ENCODE measurements at places on chromosomes 5 and 9.

- no peak for DNase-seq
Observed at GRCh38 chr5:78627175-78627574, 21.4 kb downstream of the LHFPL2 start.

DNA sequence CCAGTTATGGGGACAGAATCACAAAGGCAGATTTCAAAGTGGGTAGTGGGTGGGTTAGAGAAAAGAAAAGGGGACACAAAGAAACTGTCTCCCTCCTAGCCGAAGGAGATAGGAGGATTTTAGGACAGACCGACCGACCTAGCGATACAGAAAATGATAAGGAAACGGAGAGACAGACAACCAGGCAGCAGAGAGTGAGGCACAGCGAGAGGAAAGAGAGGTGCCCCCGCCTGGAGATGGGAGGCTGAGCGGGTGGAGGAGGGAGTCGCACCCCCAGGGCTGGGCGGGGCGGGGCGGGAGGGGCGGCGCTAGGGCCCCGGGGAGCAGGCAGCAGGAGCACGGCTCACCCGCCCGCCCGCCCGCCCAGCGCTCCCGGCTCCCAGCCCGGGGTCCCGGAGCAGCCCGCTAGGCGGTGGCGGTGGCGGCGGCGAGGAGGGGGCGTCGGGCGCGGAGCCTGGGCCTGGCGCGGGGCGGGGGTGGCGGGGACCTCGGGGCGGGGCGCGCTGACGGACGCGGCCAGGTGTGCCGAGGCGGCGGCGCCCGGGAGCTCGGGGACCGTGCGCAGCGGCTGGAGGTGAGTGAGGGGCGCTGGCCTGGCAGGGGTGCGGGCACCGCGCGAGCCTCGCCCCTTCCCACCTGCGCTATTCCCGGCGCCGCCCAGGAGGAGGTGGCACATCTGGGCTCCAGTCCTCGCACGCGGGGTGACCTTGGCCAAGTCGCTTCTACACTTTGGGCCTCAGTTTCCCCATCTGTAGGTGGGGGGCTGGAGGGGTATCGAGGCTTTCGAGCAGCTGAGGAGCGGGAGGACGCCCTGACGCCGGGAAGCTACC lies 15.9 kb upstream of the SYNPO start:
- DNase-seq, result no peak

- DNase-seq, result no peak
Observed at GRCh38 chr9:127734247-127734746, 797 bp downstream of the TOR2A start.

DNA sequence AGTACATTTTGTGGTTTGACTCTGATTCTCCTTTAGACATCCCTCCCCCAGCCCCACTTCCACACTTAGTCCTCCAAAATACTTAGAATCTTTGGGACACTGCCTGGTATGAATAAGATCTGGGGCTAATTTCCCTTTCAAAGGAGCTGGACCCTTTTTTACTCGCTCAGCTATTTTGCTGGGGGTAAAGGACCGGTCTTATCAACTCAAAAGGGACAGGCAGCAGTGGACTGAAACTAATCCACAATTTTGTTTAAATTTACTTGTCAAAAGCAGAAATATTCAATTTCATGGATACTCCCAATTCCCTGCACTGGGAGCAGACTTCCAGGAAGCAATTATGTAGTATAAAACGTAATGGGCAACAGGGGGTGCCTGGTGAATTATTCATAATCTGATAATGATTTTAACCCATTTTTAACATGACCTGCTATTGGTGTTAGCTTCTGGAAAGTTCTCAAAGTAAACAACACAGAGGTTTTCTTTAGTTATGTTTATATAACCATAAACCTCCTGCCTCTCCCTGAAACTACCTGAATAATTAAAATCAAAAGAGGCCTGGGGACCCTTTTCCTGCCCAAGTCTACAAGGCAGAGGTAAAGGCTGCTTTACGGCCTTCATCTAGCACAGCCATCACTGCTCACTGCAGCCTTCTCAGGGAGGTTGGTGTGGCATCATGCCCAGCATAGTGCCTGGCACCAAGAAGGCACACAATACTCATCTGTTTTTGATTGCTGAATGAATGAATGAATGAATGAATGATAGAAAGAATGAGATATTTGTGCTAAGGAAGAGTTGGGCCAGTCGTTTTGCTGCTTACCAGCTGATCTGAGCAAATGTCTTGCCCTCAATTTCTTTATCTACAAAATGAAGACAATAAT lies 44.2 kb upstream of the GNPDA1 start:
- DNase-seq, result no peak

GRCh38 chr5:98804066-98804465 lies 30.6 kb downstream of the RGMB start:
- DNase-seq, result no peak

DNA sequence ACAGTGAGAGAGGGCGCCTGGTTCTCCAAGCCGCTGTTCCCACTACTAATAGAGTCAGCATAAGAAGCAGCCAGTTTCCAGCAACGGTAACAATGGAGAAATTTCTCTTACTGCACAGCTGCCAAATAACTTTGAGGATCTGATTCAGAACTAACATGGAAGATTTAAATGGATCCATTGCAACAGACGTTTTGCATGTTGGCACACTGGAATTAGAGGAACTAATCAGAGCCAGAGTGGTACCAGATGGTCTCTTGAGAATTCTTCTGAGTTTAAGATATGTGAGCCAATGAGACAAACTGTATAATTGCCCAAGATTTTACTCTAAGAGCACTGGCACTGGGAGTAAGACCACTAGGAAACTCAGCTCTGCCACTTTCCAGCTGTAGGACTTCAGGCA lies 186.5 kb downstream of the EFNA5 start:
- DNase-seq, result no peak

DNA sequence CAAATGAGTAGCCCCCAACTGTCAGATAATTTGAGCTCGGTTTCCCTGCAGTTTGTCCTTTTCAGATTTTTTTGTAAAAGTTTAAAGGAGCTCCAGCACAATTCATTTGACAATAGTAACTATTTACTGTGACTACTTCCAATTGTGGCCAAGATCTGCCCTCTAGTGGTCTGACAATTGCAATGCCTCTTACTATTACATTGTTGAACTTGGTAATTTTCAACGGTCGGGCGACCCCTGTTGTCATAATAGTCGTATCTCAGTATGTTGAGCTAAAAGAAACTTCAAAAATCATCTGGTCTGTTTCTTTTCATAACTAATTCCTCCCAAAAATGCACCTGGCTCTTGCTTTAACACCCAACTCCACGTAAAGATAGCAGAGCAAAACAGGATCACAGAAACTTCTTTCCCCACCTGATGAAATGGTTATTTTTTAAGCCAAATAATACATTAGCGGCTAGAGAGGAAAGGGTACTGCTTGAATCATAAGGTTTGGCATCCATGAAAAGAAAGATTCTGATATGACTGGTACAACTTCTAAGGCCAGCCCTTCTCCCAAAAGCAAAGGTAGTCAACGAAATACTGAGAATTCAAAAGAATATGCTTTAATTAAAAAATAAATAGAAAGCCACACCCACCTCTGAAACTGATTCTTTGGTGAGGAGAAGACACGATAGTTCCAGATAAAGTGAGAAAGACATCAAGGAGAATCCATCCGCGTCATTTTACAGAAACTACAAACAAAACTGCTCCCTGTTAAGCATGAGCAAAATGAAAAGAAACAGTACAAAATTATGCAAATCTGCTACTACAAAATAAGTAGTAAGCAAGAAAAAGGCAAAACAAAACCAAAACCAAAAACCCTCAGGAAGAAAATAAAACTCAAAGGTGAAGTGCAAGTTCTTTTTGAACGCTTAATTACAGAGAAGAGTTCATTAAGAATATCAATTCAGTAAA lies 76.9 kb upstream of the HTR4 start:
- DNase-seq, result peak; percentile 29

- no peak for DNase-seq
Observed at GRCh38 chr9:5897851-5898250, 7.2 kb downstream of the MLANA start.

DNA sequence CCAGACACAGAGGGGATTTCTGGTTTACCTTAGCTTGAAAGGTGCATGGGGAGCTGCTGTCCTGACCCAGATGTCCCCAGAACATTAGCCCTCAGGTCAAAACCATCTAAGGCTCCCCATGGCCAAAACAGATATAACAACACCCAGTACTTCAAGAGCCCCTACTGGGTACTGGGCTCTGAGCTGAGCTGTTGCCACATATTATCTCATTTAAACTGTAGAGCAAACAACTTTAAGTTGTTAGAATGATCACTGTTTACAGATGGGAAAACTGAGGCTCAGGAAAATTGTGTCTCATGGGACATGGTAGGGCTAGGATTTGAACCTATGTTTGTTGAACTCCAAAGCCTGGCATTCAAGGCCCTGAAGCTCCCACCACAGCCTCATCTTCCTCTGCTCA lies 20.6 kb upstream of the SLC25A51 start:
- DNase-seq, result no peak

- no peak for DNase-seq
Observed at GRCh38 chr9:15482146-15482545, 28.6 kb downstream of the PSIP1 start.

GRCh38 chr5:180602481-180603075 lies 11.3 kb upstream of the SCGB3A1 start:
- no peak for DNase-seq

DNA sequence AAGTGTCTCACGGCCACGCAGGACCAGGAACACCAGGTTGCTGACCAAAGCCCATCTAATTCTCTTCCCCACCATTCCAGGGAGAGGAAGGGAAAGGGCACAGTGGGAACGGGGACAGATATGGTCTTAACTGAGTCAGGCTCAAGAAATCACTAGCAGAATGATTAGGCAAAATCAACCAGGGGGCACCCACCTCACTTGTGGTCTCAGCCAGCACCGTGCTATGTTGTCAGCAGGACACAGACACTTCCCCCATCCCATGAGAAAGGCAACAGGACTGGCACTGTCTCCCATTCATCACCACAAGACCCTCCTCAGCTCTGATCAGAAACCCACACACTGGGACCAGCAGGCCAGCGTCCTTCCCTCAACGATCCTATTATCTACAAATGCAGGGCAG lies 2.9 kb downstream of the BICD2 start:
- no peak for DNase-seq

DNA sequence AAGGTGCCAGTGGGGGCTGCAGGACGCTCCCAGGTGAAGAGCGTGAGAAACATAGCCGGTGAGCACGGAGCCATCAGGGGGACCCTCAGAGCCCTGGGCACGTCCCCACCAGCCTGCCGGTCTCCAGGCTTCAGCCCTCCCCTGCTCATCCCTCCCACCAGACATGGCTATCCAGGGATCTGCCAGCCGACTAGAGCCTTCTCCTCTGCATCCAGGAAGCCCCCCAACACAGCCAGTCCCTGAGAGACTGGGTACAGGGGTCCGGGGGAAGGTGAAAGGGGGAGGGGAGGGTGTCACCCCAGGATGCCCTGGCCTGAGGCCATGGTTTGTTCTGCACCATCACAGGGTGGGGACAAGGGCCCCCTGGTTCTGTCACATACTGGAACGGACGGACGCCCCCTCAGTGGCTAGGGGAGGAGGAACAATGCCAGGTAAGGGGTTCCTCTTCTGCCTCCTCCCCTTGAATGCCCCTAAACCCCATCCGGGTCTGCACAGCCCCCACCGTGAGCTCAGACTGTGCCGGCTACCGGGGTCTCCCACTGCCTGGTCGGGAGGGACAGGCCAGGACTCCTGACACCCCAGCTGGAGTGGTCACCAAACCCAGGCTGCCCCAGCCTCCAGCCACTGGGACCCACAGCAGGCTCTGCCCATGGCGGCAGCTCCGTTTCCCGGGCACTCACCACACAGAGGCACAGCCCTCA lies 34.3 kb downstream of the NACC2 start:
- no peak for DNase-seq

DNA sequence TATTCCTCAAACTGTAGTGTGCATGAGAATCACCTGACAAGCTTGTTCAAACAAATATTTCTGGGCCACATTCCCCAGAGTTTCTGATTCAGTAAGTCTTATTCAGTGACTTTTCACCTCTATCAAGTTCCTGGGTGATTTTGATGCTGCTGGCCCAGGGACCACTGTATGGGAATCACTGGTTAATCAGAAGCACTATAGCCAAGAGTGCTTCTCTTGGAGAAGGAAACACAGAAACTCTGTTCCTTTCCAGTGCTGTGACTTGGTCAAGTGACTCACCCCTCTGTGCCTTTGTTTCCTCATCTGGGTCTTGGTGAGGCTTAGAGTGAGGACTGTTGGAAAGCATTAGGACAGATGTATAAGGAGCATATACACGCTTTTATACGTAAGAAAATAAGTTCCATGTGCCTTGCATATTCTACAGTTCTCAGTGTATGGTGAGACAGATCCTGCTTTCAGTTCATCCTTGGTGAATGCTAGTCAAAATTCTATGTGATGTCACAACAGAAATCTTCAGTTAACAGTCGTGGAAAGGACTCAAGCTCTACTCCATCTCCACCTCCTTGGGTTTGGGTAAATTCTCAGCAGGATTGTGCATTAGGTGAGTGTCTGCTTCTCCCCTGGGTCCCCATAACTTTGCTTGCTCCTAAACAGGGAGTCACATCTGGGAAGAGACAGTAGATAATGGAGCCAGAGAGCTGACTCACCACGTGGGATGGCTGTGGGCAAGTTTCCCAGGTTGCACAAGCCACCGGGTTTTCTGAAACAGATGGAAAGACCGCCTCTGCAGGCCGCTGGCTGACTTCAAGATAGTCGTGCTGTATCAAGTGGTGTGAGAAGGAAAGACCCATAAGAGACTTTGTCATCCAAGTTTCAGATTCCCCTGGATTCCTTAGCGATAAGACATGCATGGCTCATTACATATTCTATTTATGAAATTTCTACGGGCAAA lies 117.0 kb downstream of the NXNL2 start:
- peak; percentile 32 for DNase-seq

DNA sequence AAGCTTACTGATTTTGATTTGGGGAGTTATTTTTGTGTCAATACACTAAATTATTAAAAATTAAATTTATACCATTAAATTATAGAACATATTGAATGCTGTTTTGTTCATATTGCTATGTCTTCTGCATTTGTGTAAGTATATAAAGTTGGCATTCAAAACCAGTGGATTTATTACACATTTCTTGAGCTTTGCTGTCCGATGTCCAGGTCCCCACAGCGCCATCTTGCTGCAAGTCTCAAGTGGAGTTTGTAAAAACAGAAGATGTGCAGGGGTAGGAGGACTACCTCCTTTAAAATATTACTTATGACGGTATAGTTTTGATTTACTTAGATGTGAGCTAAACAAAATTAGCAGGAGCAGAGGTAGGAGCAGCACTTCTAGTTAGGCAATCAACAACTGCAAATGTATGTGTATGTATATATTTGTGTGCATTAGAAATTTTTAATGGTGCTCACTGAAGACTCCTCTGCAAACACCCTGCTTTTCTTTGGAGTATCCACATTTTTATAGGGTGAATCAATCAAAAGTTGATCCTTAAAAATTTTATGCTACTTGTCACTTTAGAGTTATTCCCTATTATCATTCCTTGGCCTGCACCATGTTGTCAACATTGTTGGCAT lies 37.4 kb downstream of the CPEB4 start:
- no peak for DNase-seq

GRCh38 chr5:180689071-180689694 lies 39.8 kb upstream of the FLT4 start:
- no peak for DNase-seq

GRCh38 chr9:31588756-31589155 lies 795.7 kb upstream of the ACO1 start:
- no peak for DNase-seq

GRCh38 chr9:123656565-123656964 lies 273.4 kb downstream of the DENND1A start:
- no peak for DNase-seq

- DNase-seq, result no peak
Observed at GRCh38 chr9:36946653-36947052, 87.4 kb downstream of the PAX5 start.

- no peak for DNase-seq
Observed at GRCh38 chr9:14434971-14435718, 121.2 kb upstream of the NFIB start.
